Activated gamma-delta T cell treated with anti-CD3 and anti-CD28 coated beads, Interleukin-2, amount 50 U/mL, for 16 hours (primary cell): ENCODE measurements at places on chromosomes 16 and 17.

- DNase-seq, result no peak
Observed at GRCh38 chr16:54842743-54843423, 87.8 kb upstream of the IRX5 start.

- DNase-seq, result no peak
Observed at GRCh38 chr16:57382535-57383275, 10.4 kb downstream of the CX3CL1 start.

- peak; percentile 73 for DNase-seq
Observed at GRCh38 chr17:50139950-50140885, 10.3 kb upstream of the SAMD14 start.

GRCh38 chr17:6233856-6234255 is 163.7 kb downstream of the WSCD1 start:
- DNase-seq, result no peak

DNA sequence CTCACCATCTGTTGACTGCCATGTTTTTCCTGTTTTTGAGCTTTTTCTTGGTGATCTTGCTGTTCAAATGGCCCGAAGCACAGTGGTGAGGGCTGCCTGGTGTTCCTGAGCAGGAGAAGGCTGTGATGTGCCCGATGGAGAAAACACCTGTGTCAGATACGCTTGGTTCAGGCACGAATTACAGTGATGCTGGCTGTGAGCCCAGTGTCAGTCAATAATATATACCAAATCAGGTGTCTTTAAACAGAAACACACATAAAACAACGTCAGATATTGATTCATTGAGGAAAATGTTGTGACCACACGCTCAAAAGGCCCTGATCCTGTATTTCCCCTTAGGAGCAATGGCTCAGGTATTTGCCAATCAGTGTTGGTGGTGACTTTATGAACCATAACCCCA is 111.7 kb downstream of the SDR42E1 start:
- no peak for DNase-seq

DNA sequence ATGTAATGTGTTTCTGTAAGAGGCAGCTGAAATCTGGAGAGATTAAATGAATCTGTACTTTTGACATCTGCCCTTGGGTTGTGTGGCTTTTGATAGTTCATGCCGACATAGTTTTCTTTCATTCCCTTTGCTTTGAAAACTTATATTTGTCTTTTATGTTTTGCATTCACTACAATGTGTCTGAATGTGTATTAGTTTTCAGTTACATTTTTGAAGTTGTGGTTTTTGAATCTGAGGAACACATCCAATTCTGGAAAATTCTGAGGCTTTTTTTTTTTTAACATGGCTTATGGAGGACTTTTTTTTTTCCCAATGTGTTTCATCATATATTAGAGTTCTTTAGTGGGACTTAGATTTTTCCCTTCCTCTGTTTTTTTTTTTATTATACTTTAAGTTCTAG is 683.7 kb upstream of the SOX9 start:
- DNase-seq, result no peak

- no peak for DNase-seq
Observed at GRCh38 chr17:2361010-2361760, 23.9 kb downstream of the SGSM2 start.

DNA sequence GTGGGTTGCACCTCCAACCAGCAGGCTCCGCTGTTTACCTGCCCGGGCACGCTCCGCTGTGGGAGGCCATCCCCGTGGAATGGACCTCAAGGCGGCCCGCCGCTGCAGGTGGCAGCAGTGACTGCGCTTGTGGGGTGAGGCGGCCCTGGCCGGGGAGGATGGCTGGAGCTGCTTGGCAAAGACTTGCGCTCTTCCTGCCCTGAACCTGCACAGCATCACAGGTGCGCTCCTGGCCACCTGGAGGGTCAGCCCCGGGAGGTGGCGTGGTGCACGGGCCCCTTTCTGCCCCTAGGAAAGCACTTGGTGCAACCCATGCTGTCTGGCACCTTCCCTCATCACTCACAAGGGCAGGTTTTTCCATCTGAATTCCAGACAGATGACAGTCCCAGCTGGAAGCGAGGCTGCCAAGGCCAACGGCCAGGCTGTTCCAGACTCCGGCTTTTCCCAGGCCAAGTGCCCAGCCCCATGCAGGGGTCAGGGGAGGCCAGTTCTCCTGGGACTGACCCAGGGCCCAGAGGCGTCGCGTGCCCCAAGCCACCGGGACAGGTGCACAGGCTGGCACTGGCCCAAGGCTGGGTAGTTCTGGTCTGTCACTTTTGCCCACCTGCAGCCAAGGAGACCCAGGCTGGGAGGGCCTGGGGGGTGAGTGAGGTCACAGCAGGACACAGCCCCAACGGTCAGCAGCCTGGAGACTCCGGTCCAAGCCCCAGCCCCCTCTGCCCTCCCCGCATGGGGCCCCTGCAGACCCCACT is 13.3 kb downstream of the UTS2R start:
- no peak for DNase-seq
